ENCODE measurements at places on chromosomes 2 and 18.

DNA sequence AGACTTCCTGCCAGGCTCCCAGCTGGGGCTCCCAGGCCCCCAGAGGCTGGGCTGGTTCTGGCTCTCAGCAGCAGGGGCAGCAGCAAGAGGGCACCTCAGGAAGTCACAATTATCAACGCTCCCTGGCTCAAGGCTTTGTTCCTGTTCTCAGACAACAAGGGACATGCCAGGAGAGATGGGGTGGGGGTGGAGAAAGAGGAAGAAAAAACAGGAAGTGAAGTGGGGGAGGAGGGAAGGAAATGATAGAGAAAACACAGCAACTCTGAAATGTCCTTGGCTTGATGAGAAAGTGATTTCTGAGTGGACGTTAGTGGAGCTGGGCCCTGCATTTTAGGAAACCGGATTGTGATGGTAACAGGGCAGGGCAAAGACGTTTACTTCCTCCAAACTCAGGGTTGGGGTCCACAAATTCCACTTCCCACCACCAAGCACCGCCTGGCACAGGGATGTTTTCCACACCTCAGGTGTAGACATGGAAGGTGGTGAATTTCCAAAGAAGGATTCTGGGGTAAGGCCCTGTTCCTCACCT is 40.4 kb downstream of the CYRIA start:
- no peak for DNase-seq

DNA sequence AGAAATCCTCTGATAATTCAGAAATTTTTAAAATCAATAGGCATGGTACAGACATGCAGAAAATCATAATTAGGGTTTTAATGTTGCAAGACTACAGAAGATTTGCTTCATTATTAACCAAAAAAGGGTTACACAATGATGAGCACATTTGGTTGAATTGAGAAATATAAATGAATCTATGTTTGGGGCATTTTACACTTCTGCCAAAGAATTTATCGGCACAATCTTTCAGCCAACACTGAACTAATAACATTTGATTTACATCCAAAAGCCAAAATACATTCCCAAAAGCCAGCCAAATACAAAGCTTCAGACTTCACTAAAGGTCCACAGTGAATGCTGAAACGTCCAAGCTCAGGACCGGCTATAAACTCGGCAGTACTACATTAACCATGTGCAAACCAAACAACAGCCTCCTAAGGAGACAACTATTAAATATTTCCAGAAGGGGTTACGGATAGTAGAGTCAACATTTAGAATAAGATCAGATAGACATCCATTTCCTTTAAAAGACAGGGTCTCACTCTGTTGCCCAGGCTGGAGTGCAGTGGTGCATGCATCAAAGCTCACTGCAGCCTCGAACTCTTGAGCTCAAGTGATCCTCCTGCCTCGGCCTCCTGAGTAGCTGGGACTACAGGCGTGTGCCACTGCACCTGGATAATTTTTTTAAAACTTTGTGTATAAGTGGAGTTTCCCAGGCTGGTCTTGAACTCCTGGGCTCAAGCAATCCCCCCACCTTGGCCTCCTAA is 29.4 kb downstream of the SPRED2 start:
- no peak for DNase-seq

- DNase-seq: no peak
Measured at GRCh38 chr2:112144966-112145365, 6.8 kb downstream of the FBLN7 start.

GRCh38 chr18:57981308-57982028 is 62.6 kb upstream of the NEDD4L start:
- DNase-seq: no peak

GRCh38 chr2:182920631-182921056 is 54.2 kb upstream of the FRZB start:
- DNase-seq: no peak

DNA sequence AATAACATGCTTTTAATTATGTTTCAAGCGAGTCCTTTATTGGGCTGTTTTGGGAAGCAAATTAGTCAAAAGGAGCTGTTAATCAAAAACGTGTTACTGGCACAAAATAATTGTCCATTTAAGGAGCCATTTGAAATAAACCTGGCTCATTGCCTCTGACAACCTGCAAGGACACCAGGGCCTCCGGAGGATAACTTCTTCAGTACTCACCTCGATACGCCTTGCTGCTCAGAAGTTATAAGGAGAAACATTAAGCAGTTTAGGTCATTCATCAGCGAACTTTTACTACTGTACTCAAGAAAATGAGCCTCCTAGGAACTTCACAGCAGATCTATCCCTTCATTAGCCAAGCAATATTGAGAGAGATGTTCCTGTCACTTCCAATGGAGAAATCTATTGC is 1579.2 kb upstream of the ACVR2A start:
- no peak for DNase-seq

GRCh38 chr2:65608916-65609315 is 176.5 kb upstream of the SPRED2 start:
- no peak for DNase-seq

GRCh38 chr18:27787547-27787946 is 389.4 kb downstream of the CDH2 start:
- DNase-seq: no peak

GRCh38 chr2:55482186-55482884 is 37.2 kb upstream of the CFAP36 start:
- no peak for DNase-seq

GRCh38 chr2:28366496-28367282 is 26.0 kb upstream of the FOSL2 start:
- DNase-seq: no peak
